ENCODE measurements at places on chromosomes 12 and 14.

DNA sequence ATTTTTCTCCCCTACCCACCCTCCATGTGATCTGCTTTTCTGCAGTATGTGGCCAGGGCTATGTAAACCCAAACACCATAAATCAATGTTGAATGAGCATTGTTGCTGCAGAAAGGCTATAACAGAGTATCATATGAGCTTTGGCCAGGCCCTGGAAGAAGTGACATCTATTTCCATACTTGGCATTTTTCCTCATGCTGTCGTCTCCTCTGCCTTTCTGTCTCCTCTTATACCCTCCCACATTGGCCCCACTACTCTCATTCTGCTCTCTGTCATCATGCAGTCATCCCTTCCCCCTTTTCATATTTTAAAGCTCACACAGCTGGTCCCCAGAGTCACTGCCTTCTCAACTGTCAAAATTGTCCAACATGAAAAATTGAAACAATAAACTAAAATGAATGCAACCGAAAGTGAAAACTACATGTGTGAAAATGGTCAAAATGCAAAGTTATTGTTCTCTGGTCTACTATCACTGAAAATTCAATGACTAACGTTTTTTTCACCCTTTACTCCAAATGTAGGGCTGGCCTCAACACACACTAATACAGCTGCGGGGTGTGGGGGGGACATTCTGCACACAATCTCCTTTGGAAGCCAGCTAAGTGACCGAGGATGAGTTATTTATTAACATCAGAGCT is 290.7 kb upstream of the TMPO start:
- DNase-seq: no peak

DNA sequence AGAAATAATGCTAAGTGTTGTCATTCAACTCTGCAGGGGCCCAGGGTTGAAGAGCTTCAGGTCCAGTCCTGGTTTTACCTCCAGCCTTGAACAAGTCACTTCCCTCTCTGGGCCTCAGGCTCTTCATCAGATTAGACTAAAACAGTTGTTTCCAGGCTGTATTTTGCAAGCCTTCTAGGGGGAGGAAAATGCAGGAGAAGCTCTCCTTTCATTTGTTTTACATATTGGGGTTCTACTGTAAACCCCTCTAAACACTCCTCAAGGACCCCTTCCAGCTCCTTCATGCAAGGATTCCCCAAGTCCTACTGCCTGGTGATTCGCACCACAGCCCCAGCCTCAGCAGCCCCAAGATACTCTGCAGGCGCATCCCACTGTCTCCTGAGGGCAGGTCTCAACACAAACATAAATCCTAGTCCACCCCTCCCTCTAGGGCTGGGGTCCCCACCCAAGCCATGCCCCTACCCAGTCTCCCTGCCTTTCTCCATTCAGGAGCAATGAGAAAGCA is 2.7 kb downstream of the SDR9C7 start:
- no peak for DNase-seq

DNA sequence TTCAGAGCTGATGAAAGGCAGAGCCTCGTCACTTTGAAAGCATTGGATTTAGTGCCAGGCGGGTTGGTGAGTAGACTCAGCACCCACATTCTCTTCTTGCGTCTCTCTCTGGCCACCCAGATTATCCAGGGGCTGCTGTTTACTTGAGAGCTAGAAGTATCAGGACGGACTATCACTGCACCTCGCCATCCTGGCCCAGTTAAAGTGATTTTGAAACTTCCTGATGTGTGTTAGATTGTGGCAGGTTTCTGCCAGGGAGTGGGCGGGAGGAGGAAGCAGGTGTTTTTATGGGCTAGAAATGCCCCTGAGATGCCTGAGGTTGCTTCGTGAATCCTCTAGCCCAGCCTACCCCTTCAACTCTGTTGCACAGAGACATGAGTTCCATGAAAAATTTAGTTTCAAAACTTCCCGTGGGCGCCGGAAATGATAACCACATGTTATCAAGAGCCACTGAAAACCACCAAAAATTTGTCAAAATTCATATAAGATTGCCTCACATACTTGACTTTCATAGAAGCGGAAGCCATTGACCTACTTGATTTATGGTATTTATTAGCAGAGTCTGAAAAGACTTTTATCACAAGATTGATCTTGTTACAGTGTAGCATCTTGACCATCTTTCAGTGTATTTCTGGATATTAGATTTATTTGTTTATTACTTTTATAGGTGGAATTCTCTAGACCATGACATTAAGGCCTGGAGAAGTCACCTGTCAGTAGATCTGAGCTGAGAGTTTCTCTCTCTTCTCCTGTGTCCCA is 466.0 kb downstream of the RAD51B start:
- DNase-seq: no peak

GRCh38 chr14:42112108-42112507 is 505.4 kb downstream of the LRFN5 start:
- DNase-seq: no peak

- no peak for DNase-seq
These were observed 132.4 kb downstream of the TGFB3 start for GRCh38 chr14:75849300-75849895.

DNA sequence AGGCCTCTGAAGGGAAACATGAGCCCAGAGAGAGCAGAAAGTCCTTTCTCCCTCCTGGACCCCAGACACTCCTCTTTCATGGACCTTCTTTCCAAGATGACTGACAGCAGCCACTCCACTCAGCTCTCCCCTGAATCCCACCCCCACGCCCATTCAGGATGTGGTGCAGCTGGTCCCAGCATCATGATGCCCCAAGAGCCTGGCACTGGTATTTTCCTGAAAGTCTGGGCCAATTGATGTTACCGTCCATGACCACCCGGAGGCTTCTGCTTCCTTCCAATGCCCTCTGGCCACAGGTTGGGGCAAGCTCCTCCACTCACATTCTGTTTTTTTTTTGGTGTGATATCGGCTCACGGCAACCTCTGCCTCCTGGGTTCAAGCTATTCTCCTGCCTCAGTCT is 112.6 kb downstream of the CALM1 start:
- DNase-seq: no peak

DNA sequence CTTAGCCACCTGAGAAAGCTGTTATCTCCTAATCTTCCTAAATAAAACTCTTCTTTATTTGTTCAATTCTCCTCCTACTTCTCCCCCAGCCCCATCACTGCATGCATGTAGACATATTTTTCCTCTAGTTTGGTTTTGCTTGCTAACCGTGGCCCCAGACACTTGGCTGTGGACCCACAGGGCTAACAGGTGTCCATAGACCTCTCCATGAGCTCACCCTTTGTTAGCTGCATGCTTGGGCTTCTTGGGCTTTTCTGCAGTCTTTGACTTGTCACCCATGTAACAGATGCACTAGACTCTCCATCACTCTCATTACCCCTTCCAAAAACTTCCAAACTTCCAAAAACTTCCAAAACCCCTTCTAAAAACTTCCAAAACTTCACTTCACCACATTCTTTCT is 59.2 kb upstream of the PLEKHA5 start:
- DNase-seq: no peak

DNA sequence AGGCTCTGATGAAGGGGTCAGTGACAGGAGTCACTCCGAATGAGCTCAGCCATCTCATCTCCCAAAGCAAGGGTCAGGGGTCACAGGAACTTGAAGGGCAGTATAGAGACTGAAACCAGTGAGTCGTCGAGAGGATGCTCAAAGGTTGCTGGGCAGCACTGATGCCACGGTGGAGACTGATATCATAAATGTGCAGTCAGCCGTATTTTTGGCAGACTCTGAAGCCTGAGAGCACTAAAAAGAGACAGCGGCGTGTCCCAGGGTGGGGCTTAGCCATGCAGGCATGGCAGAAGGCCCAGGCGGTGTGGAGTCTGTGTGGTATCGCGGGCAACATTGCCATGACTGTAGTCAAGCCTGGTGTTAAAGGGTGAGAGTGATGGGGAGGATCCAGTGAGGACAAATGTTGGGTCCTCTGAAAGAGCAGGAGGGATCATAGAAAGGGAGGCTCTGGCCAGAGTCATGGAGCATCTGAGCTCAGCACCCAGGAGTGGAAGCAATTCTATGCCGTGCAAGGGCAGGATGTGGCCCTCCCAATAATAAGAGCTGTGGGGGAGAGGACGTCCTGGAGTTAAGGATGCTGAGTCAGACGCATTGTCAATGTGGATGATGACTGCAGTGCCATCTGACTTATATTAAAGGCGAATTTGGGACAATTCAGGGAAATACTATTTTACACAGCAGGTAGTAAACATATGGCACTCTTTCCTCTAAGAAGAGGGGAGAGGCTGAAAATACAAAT is 241.2 kb upstream of the FKBP4 start:
- DNase-seq: no peak

DNA sequence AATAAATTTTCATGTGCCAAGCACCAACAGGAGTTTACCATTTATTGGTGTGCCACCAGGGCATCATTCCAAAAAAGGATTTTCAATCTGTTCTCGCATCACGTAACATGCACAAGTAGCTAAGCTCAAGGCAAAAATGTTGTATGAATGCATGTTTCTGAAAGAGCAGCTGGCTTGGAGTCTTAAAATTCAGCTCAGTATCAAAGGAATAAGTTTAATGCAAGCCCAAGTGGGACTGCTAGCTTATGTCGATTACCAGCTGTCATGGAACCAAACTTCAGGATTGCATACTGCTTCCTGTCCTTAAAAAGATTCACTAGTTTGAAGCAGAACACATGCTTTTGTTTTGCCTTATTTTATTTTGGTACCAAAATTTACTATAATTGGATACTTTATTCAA is 437.0 kb downstream of the FSCB start:
- DNase-seq: no peak

- no peak for DNase-seq
These were observed 303.5 kb upstream of the SFSWAP start for GRCh38 chr12:131407221-131408035.

DNA sequence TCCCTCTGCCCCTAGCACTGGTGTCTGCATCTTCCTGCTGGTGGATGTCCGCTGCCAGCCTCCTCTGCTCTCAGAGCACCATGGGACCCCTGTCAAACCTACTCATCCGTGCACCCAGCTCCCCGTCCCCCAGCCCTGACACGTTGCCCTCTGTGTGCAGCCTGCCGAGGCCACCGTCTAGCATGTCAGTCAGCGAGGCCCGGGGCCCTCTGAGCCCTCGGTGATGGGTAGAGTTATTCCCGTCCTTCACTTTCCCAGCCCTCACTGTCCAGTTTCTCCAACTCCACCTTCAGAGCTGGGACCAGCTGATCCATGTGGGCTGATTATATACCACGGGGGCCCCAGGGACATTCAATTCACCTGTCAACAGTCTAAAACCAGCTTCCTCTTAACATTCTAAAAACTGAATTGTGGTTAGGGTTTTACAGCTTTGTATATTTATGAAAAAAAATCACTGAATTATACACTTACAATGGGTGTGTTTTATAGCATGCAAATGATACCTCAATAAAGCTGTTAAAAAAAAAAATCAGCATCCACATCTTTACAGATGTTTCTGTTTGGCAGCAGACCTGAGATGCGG is 61.3 kb downstream of the CCDC88C start:
- no peak for DNase-seq

DNA sequence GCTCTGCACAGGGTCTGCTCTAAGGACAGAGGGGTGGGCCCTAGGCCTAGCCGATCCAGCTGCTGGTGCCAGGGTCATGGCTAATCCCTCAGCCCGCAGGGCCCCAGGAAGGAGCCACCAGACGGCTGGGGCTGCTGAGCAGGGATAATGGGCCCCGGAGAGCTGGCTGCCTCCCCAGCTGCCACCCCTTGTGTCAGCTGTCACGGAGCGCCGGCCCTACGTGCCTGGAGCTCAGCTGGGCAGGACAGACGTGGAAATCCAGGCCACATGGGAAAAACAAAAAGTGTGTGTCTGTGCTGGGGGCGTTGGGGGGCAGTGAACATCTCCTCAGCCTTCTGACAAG is 36.2 kb downstream of the CHGA start:
- peak; percentile 49 for DNase-seq

DNA sequence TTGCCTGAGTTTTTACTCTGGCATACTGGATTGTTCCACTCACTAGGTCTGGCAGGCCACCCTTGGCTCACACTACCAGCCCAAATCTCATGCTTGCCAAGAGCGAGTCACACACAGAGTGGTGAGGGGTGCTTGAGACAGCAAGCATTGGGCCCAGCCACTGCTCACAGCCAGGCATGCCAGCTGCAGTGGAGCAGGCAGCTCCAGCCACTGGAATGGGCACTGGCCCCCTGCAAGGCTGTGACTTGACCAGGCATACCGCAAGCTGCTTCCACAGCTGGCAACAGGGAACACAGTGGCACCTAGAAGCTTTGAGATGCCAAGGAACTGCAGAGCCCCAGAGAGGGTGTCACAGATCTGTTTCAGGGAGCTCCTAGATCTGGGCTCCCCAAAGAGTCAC is 488.5 kb downstream of the LRFN5 start:
- DNase-seq: no peak

DNA sequence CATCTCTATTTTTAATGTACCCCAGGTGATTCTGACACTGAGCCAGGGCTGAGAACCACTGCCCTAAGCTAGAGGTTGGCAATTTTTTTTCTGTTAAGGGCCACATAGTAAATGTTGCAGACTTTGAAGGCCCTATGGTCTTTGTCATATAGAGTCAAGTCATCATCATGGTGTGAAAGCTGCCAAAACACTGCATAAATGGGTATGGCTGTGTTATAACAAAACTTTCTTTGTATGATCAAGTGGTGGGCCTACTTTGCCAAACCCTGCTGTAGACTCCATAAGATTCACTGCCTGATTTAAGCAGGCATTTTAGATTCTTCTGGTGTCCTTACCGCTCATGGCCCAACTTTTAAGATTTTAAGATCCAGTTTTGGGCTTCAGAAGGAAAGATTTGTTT is 76.8 kb downstream of the CLMN start:
- DNase-seq: no peak

DNA sequence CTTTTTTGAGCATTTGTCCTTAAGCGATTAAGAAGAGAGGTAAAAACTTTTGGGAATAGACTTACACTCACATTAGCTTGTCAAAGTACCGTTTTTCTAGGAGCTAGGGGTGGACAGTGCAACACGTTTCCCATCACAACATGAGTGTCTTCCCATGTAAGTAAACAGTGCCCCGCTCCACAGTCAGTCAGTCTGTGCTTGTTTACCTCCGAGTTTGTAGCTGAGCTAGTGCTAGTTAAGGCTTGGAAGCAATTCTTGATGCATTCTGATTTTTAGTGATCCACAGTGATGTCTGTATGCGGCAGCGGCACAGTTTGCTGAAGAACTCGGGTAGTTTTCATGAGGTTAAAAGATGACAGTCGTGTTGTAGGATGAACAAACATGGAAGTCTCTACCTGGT is 941 bp downstream of the ZDHHC17 start:
- no peak for DNase-seq

DNA sequence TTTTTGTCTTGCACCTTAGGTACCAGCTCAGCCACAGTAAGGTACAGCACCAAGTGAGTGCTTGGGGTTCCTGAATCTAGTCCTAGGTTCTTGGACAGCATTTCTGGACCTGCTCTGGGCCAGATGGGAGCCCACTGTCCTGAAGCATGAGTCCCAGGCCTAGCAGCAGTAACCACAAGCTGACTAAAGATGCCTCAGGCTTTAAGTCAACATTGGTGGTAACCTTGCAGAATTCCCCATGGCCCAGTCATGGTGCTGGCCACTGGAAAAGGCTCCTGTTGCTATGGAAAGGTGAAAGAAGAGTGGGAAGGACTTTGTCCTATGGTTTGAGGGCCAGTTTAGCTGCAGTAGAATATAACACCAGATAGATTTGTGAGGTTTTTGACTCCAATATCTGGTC is 86.9 kb upstream of the CLEC14A start:
- DNase-seq: no peak

- DNase-seq: no peak
These were observed 18.5 kb upstream of the TBPL2 start for GRCh38 chr14:55458800-55459515.

- no peak for DNase-seq
These were observed 48.1 kb downstream of the BEGAIN start for GRCh38 chr14:100539003-100539660.

Measured in substantia nigra (tissue), 51 donors.